Effector memory CD4-positive, alpha-beta T cell (primary cell): ENCODE measurements at places on chromosomes 12 and 14.
A peak's percentile ranks its signal among the peaks of the same experiment; 100 is the strongest.

DNA sequence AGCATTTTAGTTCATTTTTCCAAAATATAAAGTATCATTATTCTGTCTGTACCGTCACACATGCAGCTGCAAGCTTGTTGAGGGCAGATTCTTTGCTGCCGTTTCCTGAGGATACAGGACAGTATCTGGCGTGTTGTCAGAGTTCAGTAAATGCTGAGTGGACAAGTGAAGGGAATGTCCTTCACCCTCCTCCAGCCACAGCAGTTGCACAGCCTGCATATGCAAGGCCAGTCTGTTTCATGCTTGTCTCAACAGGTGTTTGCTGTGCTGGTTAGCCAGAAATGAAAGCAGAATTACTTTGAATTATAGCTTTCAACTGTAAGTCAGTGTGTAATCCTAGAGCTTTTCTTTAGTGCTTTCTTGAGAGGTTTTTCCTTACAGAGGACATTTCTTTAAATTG, 36.5 kb downstream of the TDP1 start:
- H3K27ac ChIP-seq = no peak overlapping the region
- H3K36me3 ChIP-seq = peaks cover 78% of the 10 kb centered on the region
- no peaks in the 10 kb centered on the region for H3K27me3 ChIP-seq
- no peak overlapping the region for H3K4me3 ChIP-seq
- DNase-seq = no peak

- peaks cover 3% of the 10 kb centered on the region for H3K27me3 ChIP-seq
- no peaks in the 10 kb centered on the region for H3K36me3 ChIP-seq
- no peak overlapping the region for H3K4me3 ChIP-seq
Measured at GRCh38 chr14:36105401-36105800, 71.1 kb downstream of the PTCSC3 start.

- no peaks in the 10 kb centered on the region for H3K36me3 ChIP-seq
- no peak overlapping the region for H3K4me3 ChIP-seq
- no peaks in the 10 kb centered on the region for H3K4me1 ChIP-seq
- DNase-seq = no peak
Measured at GRCh38 chr12:107501681-107502080, 183.9 kb upstream of the PWP1 start.

DNA sequence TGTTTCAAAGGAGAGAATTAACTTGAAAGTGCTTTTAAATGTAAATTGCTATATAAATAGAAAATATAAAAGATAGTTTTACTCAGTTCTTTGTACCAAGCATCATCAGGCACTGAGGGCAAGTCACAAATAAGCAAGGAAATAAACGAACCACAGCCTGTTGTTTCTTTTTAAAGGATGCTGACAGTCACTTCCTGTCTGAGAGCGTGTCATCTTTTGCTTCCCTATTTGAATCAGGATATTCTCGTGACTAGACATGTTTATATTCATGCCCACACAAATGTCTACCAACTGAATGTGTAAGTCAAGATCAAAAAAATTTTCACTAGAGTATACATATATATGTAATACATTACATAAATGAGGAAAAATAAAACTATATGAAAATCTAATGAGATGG, 31.4 kb upstream of the SLC2A13 start:
- H3K27me3 ChIP-seq = no peaks in the 10 kb centered on the region
- H3K4me1 ChIP-seq = no peaks in the 10 kb centered on the region

DNA sequence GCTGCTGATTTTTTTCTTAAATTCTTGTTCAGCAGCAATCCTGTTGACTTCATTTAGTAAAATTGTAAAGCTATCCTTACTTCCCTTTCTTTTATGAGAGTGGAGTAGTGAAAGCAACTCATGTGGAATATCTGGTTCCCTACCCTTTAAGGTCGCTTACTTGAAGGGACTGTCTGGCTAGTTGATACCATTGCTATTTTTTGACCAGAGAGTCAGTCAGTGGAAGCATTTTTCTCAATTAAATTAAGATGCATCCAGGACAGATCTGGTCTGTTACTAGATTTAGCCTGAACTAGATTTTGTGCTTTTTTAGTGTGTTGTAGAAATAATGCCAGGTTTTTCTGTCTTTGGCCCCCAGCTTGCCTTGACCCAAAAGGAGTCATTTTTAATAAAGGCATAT, 18.0 kb downstream of the TTC8 start:
- no peaks in the 10 kb centered on the region for H3K4me1 ChIP-seq
- H3K27me3 ChIP-seq = no peaks in the 10 kb centered on the region
- H3K36me3 ChIP-seq = no peaks in the 10 kb centered on the region

DNA sequence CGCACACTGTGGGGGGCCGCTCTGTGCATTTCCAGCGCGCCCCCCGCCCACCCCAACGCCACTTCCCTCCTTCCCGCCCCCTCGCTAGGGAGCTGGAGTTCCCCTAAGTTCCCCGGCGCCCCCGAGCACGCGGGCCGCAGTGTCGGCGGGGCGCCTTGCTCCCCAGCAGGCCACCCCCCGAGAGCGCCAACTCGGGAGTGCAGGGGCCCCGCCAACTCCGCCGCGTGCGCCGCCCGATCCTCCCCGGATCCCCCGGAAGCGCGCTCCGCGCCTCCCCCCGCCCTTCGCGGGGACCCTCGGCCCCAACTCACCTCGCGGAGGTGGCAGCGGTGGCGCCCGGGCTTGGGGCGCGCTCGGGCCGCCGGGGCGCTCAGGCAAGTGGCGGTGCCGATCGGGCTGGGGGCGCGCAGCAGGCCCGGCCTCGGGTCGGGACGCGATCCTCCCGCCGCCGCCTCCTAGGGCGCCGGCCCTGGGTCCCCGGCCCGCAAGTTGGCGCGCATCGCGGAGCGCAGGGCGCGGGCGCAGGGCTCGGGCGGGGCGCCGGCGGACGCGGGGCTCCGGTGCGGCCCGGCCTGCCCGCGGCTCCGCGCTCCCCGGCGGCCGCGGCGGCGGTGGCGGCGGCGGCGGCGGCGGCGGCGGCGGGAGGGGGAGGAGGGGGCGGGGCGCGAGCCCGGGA, at the start of gene NCOR2:
NCOR2 (minus strand) TSS at position 616 of the 676 bp plus-strand sequence. CDS start 72,361 bp downstream, outside the sequence.
- DNase-seq = peak; percentile 26
- H3K4me1 ChIP-seq = peaks cover 22% of the 10 kb centered on the region
- peak within 1 kb of the TSS; percentile 93 for H3K27ac ChIP-seq
- H3K27me3 ChIP-seq = no peaks in the 10 kb centered on the region

DNA sequence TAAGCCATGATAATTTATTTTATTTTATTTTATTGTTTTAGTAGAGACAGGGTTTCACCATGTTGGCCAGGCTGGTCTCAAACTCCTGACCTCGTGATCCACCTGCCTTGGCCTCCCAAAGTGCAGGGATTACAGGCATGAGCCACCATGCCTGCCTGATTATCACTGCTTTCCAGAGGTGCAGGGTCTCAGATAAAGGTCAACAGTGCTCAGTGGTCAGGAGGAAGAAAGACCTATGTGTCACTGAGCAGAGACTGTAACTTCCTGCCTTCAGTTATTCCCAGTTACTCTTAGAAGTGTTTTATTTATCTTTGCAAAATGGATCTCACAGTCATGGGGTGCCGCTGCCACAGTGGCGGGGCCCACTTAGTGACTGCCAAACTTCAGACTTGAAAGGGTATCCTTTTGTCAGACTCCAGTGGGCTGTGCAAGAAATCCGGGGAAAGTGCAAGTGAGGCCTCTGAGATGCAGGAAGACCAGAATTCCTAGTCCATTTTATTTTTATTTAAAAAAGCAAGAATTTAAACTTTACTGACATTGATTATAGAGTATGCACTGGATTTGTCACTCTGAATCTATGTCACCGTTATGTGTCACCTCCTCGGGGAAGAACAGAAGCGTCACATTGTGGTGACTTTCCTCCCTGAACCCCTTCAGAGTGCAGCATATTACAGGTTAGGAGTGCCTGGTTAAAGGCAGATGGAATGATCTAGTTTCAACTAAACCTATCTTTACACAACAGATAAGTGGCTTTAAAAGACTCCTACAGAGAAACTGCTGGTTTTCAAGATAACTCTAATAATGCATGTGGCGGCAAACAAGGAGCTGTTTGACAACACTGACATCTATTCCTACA, 59.1 kb upstream of the BICD1 start:
- no peak overlapping the region for H3K4me3 ChIP-seq
- no peak overlapping the region for H3K27ac ChIP-seq
- H3K4me1 ChIP-seq = no peaks in the 10 kb centered on the region
- H3K36me3 ChIP-seq = no peaks in the 10 kb centered on the region
- no peaks in the 10 kb centered on the region for H3K27me3 ChIP-seq

- no peaks in the 10 kb centered on the region for H3K27me3 ChIP-seq
- no peaks in the 10 kb centered on the region for H3K4me1 ChIP-seq
- H3K4me3 ChIP-seq = no peak overlapping the region
- no peak overlapping the region for H3K27ac ChIP-seq
- H3K36me3 ChIP-seq = no peaks in the 10 kb centered on the region
Measured at GRCh38 chr14:94394581-94395207, 6.3 kb upstream of the SERPINA1 start.

DNA sequence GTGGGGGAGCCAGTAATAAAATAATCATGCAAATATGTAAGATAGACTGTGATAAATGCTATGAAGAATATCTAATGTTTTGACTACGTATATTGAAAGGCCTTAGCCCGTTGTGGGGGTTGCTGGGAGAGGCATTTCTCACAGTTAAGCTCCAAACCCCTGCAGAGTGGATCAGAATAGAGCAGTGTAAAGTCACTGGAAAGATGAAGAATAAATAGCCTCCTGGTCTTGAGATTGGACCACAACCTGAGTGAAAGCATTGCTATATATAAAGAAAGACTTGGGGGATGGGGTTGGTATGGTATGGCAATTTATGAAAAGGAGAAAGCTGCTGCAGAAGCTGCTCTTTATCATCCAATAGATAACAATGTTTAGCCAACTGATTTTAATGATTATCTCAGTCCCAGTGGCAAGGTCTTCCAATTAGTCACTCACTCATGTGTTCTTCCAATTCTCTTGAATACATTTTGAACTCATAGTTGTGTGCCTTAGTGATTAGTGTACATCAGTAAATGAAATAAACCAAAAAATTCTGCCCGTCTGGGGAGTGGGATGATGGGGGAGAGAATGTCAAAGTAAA, 10.2 kb downstream of the PLEKHA5 start:
- no peak overlapping the region for H3K4me3 ChIP-seq
- no peaks in the 10 kb centered on the region for H3K4me1 ChIP-seq
- H3K27ac ChIP-seq = no peak overlapping the region
- DNase-seq = no peak
- no peaks in the 10 kb centered on the region for H3K27me3 ChIP-seq

GRCh38 chr14:78997811-78998210, 827.6 kb downstream of the NRXN3 start:
- no peaks in the 10 kb centered on the region for H3K36me3 ChIP-seq
- no peaks in the 10 kb centered on the region for H3K27me3 ChIP-seq

- peak; percentile 47 for DNase-seq
- no peak overlapping the region for H3K4me3 ChIP-seq
- H3K27me3 ChIP-seq = no peaks in the 10 kb centered on the region
- H3K36me3 ChIP-seq = no peaks in the 10 kb centered on the region
Measured at GRCh38 chr12:11822081-11822834, 172.8 kb downstream of the ETV6 start.
